GDM1 (cell line): ENCODE measurements at places on chromosomes 16 and 17.

GRCh38 chr17:67359960-67360791, 6.2 kb downstream of the PSMD12 start:
- DNase-seq: no peak

- no peak for DNase-seq
Measured at GRCh38 chr16:58461056-58461455, 38.9 kb upstream of the NDRG4 start.

GRCh38 chr17:34001246-34001645, 253.8 kb upstream of the CCL2 start:
- DNase-seq: no peak

DNA sequence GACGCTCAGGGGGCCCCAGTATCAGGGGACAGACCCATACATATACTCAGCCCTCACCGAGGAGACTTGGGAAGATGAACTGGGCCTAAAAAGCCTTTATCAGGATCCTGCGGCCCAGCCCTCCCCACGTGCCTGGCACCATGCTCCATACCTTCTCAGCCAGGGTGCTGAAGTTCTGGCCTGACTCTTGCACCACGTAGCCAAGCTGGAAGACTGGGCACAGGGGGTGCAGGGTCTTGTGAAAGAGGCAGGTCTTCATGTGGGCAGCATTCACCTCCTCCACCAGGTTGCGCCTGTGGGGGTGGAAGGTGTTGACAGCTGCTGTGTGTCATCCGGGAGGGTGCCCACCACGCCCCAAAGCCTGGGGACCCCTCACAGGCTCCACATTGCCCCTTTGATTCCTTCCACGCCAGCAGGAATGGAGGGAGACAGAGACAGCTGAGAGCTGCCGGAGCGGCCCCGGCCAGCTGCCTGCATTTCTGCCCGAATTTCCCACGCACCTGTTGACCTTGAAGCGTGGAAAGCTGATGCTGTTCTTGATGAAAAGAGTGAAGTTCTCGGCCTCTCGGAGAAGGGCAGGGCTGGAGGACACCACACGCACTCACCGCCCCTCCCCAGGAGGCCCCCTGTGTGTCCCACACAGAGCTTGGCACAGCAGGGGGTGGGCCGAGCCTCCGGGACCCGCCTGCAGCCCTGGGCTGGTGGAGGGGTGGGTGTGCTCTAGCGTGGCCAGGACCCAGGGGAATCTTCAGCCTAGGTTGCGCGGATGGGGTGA, 10.4 kb upstream of the CAMKK1 start:
- no peak for DNase-seq
